ENCODE measurements at places on chromosomes 5 and 9.

DNA sequence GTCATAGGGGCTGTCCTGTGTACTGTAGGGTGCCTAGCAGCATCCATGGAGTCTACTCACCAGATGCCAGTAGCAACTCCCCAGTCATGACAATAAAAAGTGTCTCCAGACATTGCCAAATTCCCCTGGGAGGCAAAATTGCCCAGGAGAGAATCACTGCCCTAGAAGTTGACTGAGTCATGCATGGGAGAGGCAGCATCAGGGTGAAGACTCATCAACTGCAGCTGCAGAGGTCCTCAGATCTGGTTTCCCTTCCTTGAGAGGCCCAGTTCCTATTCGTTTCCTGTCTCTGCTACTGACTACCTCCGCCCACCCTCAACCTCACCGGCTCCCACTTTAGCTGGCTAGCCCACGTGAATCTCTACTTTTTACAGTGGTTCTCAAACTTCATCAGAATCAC lies 88.6 kb upstream of the AGXT2 start:
- DNase-seq = peak; percentile 34

DNA sequence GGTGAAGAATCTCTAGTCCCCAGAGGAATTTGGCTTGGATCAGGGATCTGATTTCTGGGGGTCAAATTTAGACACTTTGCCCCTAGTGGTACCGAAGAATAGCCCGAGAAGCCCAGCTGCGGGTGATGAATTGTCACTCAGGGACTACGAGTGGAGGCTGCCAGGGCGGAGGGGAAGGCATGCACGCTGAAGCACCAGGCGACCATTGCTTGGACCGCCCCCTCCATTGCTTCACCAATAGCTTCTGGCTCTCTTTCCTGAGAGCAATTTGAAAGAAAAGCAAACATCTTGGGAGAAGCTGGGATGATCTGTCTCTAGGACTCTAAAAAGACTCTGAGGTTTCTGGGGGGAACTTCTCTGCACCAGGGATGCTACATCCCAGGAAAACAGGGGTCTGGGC lies 137.6 kb downstream of the CRB2 start:
- no peak for DNase-seq

DNA sequence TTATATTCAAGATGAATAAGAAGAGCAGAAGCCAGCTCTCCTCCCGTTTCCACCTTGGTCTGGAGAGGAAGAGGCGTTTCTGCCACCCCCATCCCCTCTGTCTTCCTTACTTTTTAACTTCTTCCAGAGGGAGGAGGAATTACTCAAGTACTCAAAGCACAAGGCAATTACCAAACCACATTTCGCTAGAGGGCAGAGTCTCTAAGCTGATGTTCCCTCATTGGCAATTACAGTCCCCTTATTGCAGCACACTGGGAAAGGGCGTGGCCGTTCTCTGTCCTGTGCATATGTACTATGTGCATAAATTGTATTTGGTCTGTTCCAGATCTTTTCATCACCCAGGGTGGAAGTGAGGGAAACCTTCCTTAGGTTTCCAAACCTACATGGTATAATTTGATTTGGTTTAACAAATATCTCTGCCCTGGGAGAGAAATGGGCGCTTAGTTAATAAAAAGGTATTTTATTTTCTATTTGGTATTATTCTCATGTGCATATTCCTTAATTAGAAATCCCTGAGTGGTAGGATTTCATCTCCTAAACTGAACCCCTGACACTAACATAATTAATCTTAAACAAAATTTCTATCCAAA lies 29.8 kb upstream of the ALDOB start:
- peak; percentile 13 for DNase-seq

- no peak for DNase-seq
Measured at GRCh38 chr9:137253717-137254623, 1.2 kb upstream of the NELFB start.

All from activated CD4-positive, alpha-beta memory T cell treated with anti-CD3 and anti-CD28 coated beads for 36 hours (primary cell).